ENCODE measurements at places on chromosomes 12 and 14.

DNA sequence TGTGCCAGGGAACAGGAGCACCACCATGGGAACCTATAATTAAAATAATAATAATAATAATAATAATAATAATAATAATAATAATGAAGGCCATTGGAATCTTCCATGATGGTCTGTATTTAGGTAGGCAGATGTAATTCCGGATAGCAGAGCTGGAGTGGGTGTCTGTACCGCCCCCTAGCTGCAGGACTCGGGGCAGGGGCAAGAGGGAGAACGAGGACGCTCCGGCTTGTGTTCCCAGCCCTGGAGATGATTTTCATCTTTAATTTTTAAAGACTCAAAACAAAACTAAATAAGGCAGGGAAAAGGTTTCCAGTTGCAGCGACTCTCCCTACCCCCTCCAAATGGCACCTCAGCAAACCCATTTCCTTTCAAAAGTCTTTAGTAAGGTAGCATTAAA lies 501.1 kb downstream of the VRK1 start:
- no peak for DNase-seq

- DNase-seq = no peak
Measured at GRCh38 chr12:50951112-50951511, 1.2 kb upstream of the HIGD1C start.

GRCh38 chr12:31474751-31475150 lies 116.2 kb downstream of the DENND5B start:
- DNase-seq = no peak

GRCh38 chr12:107656302-107656701 lies 29.3 kb upstream of the PWP1 start:
- DNase-seq = no peak

DNA sequence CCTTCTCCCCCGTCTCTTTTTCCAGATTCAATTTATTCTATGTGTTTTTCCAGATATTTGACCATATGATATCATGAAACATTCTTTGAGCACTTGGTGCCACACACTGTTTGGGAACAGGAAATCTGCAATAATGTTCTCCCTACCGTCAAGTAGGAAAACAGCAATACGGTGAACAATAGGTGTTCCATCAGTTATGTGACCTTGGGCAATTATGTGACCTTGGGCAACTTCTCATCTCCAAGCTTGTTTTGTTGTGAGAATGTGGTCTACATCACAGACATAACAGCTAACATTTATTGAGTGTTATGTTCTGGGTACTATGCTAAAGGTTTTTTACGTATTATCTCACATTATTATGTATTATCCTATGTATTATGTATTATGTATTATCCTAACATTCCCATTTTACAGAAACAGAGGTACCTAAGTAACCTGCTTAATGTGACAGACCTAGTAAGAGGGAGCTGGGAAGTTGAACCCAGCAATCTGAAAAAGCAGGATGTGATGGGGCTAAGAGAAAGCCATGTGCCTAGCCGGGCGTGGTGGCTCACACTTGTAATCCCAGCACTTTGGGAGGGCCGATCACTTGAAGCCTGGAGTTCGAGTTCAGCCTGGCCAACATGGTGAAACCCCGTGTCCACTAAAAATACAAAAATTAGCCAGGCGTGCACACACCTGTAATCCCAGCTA lies 1.2 kb upstream of the NEK9 start:
- no peak for DNase-seq

- DNase-seq = no peak
Measured at GRCh38 chr14:61872452-61872851, 110.2 kb downstream of the SNAPC1 start.

DNA sequence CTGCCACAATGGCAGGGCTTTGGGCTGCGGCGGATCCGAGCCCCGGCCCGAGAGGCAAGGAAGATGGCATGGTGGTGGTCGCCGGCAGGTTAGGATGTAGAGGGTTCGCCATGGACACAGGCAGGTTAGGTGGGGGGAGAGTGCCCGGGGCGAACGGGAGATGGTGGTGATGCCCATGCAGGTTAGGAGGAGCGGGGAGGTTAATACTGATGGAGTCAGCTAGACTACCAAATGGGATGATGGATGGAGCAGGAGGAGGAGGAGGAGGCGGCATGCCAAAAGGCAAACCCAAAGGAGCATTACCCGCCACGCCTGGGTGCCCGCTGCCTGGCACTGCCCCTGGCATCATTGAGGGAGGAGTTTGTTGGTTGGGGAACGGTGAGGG lies 6.2 kb downstream of the MYL6 start:
- DNase-seq = no peak

- DNase-seq = no peak
Measured at GRCh38 chr12:22340143-22340542, 5.6 kb upstream of the ST8SIA1 start.

DNA sequence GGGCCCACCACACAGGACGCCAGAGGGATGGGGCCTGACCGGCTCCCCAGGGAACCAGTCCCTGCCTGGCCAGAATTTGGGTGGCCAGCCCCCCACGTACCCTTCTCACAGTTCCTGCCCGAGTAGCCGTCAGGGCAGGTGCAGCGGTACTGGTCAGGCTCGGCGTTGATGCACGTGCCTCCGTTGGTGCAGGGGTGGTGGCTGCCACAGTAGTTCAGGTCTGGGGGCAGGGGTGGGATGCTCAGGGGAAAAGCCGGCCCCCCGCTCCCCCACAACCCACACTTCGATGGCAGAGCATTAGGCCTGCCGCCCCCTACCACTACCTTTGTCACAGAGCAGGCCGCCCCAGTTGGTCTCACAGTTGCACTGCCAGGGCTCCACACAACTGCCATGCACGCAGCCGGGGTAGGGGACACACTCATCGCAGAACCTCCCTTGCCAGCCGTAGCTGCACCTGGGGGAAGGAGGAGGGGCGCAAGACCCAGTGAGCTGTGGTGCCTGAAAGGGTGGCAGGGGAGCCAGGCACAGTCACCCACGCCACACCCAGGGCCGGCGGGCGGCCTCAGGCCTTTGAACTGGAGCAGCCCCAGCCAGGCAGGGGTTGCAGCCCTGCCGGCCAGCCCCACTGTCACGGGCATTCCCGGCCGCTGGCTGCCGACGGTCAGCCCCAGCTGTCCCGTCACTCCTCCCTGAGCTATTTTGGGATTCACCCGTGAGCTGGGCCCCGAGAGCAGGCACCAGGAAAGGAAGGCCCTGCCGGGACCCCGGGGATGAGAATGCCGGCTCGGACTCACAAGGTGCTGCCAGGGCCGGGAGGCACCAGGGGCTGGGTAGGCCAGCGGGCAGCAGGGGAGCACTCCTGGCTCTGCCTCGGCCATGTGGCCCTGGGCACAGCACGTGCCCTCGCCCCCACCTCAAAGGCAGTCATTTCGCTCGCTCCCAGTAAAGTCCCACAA lies 16.5 kb downstream of the JAG2 start:
- no peak for DNase-seq

- DNase-seq = no peak
Measured at GRCh38 chr14:55254581-55254980, 16.6 kb upstream of the FBXO34 start.

- DNase-seq = no peak
Measured at GRCh38 chr14:77498984-77499527, 440 bp upstream of the ISM2 start.

DNA sequence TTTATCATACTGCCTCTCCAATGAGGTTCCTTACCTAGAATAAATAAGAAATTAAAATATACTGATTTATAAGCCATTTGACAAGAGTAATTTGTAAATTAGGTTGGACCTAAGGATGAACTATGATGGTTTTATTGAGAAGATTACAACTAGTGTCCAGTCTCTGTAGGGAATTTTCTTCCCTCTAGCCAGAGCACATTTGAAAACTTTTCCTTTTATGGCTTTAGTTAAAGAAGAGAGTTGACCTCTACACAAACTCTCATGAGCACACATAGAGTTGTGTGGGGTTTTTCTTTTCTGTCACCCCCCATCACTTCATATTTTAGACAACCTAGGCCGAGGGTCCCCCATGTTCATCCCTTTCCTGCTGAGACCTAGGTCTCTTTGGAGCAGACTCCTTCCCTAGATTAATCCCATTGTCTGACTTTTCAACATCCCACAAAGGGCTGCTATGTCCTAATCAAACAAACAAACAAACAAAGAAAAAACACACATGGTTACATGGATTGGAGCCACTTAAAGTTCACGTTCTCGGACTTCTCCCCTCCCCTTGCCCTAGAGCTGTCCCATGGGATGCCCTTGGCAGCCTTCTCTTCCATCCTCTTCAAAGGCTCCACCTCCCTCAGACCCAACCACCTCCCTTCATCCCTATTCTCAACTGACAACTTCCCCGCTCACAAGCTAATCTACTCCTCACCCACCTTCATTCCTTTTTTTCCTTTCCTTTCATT lies 40.7 kb downstream of the GPR135 start:
- no peak for DNase-seq

- DNase-seq = no peak
Measured at GRCh38 chr12:104090685-104091084, 26.4 kb downstream of the HCFC2 start.

DNA sequence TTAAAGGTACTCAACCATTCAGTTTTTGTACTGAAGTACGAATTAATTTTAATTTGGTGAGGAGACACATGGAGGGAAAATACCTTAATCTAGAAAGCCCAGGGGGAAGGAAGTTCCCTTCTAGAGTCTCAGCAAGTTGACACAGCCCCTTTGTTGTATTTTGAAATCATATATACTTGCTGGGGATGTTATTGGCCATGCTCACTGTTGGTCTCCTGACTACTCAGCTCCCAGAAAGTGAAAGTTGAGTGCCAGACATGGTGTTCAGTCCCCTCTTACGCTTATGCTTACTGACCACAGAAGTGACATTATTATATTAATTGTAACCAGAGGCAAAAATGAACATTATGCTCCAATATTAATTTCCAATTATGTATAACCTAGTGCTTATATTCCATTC lies 28.1 kb downstream of the ARF6 start:
- DNase-seq = no peak

DNA sequence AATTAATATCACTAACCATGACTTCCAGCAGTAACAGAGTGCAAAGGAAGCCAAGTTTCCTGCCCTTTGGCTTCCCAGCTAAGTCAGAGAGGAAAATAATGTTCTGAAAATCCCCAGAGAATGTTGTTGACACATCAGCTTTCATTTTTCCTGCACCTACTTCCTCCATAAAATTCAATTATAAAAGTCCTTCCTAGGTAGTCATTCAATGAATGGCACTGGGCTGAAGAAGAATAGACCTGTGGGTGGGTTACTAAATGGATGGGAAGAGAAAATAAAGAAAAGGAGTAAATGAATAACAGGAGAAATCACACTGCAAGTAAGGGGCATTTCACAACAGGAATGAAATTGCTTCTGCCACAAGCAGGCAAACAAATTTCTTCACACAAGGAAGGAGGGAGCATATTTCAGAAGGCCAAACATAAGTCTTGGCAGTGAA lies 73.2 kb upstream of the MDM1 start:
- no peak for DNase-seq

DNA sequence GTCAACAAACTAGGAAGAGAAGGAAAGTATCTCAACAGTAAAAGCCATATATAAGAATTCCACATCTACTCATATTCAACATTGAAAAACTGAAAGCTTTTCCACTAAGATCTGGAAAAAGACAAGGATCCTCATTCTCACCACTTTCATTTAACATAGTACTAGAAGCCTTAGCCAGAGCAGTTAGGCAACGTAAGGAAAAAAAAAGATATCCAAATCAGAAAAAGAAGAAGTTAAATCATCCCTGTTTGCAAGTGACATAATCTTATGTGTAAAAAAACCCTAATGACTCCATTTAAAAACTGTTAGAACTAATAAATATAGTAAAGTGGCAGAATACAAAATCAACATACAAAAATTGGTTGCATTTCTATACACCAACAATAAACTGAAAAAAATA lies 426.2 kb downstream of the BCAT1 start:
- DNase-seq = no peak

Data from substantia nigra (tissue), 51 donors.